ENCODE measurements at places on chromosomes 13 and 19.

DNA sequence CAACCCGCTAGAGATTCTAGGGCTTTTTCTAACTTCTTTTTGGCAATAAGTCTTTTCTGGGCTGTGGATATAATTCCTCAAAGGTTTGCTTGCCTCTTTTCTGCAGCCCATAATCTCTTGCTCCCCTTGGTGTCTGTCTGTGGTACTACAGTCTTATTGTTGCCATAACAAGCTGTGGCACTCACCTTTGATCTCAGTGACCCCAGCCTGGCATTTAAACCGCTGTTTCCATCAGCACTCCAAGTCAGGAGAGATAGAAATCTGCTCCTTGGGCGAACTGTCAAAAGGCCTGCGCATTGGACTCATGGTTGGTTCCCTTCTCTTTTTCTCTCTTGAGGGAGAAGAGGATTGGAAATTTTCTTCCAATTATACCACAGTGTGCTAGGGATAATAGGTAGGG lies 14.5 kb upstream of the MPHOSPH8 start:
- no peak for DNase-seq

GRCh38 chr13:52599848-52600603 lies 42.2 kb upstream of the HNRNPA1L2 start:
- no peak for DNase-seq

DNA sequence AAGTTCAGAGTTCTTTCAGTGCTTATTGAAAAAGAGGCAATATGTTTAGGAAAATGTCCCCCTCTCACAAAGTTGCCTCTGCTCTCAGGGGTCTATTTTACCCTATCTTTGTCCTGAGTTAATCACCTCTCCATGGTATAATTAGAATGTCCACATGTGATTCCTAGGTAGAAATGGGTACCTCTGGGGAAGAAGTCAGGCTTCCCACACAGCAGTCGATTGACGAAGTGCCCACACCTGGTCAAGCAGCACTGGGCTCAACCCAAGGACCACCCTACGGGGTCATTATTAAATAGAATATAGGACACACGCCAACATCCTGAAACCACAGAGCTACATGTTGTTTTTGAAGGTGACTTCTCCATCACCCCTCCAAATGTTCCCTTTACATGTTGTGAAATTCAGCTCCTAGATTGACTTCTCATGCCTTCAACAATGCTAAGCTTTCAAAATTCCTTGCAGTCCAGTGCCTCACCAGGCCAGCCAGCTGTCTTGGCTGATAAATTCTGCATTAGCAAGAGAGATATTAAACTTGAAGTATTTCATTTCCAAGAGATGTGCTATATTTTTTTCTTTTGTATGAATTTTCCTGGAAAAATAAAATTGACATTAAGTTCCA lies 43.6 kb upstream of the FAM124A start:
- DNase-seq = no peak

- DNase-seq = no peak
Measured at GRCh38 chr13:74562381-74562780, 428.2 kb upstream of the KLF12 start.

DNA sequence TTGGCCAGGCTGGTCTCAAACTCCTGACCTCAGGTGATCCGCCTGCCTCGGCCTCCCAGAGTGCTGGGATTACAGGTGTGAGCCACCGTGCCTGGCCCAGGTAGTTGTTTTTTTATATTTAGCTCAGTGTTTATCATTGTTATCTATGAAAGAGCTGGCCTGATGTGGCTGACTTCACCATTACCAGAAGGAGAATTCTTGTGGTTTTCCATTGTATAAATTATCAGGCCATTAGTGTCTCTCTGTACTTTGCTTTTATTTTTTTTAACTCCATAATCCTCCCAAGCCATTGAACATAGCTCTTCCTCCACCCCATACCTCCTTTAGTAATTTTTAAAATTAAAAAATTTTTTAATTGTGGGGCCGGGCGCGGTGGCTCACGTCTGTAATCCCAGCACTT lies 24.2 kb downstream of the CERS4 start:
- DNase-seq = no peak

DNA sequence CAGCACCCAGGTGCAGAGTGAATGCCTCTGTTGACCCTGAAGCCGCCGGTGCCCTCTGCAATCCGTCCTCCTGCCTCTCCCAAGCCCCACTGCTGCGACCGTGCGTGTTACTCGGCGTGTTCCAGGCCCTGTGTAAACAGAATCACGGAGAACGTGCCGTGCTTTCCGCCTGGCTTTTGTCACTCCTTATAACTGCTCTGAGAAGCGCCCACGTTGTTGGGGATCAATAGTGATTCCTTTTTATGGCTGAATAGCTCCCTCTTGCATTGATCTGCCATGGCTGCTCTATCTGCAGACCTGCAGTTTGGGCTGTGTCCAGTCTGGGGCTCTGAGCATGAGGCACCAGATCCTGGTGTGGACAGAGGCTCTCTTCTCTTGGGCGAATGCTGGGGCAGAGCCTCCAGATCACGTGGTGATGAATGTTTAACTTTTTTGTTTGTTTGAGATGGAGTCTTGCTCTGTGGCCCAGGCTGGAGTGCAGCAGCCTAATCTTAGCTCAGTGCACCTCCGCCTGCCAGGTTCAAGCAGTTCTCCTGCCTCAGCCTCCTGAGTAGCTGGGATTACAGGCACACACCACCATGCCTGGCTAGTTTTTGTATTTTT lies 15.8 kb downstream of the ADPRHL1 start:
- DNase-seq = no peak
